ENCODE measurements at places on chromosomes 13 and 19. TPM values are rescaled to one million over a fixed set of nuclear protein-coding genes. Genes with fewer than 3 reads are reported as not detected.

GRCh38 chr19:12834976-12835757 lies 788 bp upstream of the RTBDN start:
- DNase-seq = no peak

GRCh38 chr13:51804295-51805172 lies 571 bp upstream of the DHRS12 start:
- DNase-seq = no peak

Gene ZNF626
- 3.5 TPM for polyA plus RNA-seq

Gene APC2
- 0.16 TPM for polyA plus RNA-seq

DNA sequence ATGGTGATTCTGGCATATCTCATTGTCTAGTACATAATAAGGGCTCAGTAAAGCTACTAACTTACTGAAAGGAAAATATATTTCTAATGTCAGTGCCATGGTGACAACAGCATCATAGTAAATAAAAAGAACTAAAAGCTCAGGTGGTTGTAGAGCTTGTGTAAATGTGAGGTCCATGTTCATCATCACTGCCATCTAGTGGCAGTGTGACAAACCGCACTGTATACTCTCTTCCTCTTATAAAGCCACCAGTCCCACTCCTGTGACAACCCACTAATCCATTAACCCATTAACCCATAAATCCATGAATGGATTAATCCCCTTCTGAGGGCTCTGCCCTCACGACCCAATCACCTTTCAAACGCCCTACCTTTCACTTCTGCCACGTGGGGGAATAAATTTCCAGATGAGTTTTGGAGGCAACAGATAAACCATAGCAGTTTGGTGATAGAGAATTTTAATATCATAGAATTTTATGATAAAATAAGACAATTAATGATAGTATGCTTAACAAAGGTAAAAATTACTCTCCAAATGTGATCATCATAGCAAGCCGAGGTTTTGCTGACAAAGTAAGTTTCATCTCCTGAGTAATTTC lies 160.4 kb upstream of the SGCG start:
- peak; percentile 53 for DNase-seq

DNA sequence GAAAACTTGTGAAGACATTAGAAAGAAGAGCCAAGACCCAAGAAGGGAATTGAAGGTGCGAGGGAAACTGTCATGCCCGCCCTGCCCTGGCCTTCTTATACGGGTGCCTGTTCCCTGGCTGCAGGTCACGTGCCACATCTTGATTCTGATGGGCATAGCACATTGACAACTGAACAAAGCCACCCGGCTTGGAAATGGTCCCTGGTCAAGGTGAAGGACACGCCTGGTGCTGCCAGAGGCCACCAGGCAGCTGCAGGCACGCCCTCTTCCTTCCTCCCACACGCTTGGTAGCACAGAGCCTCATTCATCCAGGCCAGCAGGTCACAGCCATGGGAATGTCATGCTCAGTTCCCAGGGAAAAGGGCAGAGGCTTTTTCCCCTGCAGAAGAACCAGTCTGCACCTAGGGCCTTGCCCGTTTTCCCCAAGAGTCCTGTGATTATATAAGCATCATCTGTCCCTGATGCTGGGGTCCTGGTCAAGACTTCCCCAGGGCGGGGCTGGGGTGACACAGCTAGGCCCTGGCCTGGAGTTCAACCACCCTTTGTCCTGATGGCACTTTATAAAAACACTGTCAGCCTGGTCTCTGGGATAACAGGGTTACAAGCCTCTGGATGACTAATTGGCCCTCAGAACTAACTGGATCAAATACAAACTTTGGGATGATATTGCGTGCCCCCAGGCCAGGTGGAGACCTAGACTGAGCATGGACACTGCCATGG lies 56.0 kb downstream of the CDADC1 start:
- DNase-seq = peak; percentile 86

Gene DENND1C
- polyA plus RNA-seq = 0.90 TPM

DNA sequence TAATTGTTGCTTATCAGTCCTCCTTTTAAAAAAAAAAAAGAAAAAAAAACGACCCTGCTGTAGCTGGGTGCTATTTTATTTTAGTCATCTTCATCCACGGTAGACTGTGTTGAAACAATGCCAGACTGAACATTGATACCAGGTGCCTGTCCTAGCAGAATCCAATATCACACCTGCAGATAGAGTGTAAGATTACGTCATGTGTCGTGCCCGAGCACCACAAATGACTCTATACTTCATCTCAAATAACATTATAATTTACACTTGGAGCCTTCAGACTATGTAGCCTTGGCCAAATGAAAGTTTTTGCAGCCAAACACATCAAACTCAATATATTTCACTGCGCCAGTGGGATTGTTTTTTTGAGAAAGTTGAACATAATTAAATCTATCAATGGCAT lies 410.6 kb downstream of the FGF9 start:
- DNase-seq = no peak

Gene PODNL1
- 0.18 TPM for polyA plus RNA-seq

Gene COG3
- polyA plus RNA-seq = 37.8 TPM

DNA sequence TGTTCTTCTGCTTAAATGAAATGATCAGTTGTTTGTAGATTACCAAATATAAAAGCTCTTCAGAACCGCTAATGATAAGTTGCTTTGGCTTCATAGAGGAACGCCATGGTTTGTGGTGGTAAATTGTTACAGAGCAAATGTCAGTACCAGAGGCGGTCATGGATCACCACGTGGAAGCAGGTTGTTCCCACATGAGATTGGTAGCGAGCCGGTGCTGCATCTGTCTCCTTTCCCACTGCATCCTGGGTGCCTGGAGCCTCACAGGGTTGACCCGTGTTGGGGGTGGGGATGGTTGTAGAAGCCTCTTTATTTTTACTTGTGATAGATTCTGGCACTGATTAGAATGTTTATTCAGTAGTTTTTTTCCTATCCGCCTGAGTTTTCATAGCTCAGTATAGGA lies 14.7 kb downstream of the GARRE1 start:
- DNase-seq = no peak

GRCh38 chr13:80166352-80166751 lies 174.6 kb downstream of the SPRY2 start:
- DNase-seq = no peak

DNA sequence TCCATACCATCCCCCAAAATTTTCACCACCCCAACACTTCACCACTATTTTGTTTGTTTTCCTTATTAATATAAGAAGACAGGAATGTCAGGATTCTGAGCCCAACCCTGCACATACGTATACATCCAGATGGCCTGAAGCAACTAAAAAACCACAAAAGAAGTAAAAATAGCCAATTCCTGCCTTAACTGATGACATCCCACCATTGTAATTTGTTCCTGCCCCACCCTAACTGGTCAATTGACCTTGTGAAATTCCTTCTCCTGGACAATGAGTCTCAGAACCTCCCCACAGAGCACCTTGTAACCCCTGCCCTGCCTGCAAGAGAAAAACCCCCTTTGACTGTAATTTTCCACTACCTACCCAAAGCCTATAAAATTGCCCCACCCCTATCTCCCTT lies 132.5 kb downstream of the ZNF675 start:
- no peak for DNase-seq

GRCh38 chr13:80716610-80717081 lies 375.7 kb upstream of the SPRY2 start:
- DNase-seq = no peak

Gene CNFN
- polyA plus RNA-seq = 1.0 TPM

- peak; percentile 55 for DNase-seq
Measured at GRCh38 chr19:19321141-19321577, 530 bp downstream of the MAU2 start.

GRCh38 chr19:7970716-7971448 lies 27.4 kb upstream of the TIMM44 start:
- DNase-seq = peak; percentile 47

Gene KCNC3
- polyA plus RNA-seq = 1.6 TPM

DNA sequence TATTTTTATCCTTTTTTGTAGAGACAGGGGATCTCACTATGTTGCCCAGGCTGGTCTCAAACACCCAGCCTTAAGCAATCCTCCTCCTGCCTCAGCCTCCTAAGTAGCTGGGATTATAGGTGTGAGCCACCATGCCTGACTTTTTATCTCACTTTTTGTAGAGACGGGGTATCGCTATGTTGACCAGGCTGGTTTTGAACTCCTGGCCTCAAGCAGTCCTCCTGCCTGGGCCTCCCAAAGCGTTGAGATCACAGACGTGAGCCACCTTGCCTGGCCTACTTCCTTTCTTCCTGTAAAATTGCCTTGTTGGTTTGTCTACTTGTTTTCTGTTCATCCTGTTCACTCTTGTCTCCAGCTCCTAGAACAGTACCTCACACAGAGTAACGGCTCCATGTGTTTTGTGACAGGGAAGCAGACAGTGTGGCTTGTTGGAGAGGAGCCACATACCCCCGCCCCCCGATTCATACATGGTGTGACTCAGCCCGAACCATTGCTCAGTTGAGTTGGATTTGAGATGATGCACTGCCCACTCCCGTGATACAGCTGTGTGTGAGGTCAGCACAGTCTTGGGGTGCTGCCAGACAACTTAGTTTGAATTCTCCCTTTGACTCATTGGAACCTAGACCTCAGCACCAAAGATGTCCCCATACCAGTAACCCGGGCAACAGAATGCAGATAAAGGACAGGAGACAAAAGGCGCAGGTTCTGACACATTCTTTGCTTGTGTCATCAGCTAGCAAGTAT lies 34.2 kb downstream of the GPR42 start:
- DNase-seq = peak; percentile 70

DNA sequence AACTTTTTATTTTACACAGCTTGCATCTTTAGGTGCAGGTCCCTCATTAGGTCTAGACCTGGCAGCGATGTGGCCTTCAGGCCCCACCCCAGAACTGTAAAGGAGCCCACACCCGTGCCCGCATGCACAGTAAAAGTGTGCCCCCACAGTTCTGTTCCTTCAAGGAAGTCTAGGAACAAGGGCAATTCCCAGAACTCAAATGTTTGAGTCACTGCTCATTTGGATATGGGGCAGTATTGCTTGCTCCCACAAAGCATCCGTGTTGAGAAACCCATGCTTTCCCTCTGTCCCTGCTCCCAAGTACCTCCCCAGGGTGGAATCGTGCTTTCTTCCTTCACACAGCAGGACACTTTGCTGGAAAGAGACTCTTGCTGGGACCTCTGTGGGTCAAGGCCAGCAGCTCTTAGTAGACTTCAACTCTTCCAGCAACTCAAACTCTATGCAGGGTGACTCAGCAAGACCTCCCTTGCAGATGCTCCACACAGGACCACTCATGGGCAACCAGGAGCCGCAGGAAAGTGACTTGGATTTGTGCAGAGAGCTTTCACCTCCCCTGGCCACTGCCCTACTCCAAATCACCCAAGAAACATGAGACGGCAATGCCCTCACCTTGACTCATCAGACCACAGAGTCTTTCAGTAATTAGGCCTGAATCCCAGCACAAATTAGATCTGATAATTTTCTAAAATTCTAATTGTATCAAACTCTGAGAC lies 12.3 kb downstream of the SLC7A1 start:
- DNase-seq = no peak

DNA sequence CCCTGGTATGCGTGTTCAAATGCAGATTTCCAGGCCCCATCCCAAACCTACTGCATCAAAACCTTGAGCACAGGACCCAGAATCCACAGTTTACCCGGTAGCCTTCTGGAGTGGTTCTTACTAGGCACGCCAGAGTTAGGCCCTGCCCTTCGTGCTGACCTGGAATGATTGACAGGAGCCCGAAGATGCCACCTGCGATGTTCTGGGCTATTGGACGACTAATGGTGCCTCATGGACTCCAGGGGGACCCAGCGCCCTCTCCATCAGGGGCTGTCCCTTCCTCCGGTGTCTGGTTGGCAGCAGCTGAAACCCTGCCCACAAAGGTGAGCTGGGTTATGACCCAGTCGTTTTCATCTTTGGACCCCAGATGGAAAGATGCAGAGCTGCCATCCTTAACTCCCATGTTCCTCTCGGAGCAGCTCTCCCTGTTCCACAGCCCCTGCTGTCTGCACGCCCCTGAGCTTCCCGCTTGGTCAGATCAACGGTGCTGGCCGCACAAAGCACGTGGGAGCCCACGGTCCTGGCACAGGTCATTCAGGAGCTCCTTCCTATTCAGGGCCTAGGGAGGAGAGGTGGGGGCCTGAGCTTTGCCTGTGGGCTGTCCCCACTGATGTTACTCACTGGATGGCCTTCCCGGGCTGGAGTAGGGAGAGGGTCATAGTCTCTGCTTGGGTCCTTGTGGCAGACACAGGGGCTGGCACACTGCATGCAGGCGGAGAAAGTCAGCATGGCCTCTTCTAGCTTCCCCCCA lies 65.8 kb downstream of the GPR12 start:
- DNase-seq = no peak

GRCh38 chr19:7304200-7304599 lies 10.0 kb upstream of the INSR start:
- no peak for DNase-seq

Gene MEIS3
- polyA plus RNA-seq = 0.70 TPM

Gene SOX21
- polyA plus RNA-seq = not detected

Measured in HepG2 (cell line).